ENCODE measurements at places on chromosomes 7 and 10.
A peak's percentile ranks its signal among the peaks of the same experiment; 100 is the strongest.

DNA sequence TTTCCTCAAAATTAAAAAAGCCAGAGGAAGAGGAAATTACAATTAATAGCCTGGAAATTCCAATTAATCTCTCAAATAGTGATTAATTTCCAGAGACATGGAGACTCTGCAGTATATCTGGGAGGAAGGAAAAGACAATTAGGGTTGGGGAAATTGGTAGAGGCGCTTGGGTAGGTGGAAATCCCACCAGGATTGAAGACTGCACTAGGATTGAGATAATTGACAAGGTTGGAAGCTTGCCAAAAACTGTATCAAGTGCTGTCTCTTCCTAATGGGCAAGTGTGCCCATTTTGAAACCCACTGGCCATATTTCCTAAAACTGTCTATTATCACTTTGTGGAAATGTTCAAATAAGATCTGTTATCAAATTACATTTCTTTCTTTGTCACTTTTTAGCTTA, 21.6 kb downstream of the CHN2 start:
- no peak for DNase-seq

GRCh38 chr7:155851892-155852291, 39.6 kb upstream of the SHH start:
- DNase-seq = no peak

GRCh38 chr7:16189026-16189715, 232.2 kb downstream of the CRPPA start:
- DNase-seq = peak; percentile 30

DNA sequence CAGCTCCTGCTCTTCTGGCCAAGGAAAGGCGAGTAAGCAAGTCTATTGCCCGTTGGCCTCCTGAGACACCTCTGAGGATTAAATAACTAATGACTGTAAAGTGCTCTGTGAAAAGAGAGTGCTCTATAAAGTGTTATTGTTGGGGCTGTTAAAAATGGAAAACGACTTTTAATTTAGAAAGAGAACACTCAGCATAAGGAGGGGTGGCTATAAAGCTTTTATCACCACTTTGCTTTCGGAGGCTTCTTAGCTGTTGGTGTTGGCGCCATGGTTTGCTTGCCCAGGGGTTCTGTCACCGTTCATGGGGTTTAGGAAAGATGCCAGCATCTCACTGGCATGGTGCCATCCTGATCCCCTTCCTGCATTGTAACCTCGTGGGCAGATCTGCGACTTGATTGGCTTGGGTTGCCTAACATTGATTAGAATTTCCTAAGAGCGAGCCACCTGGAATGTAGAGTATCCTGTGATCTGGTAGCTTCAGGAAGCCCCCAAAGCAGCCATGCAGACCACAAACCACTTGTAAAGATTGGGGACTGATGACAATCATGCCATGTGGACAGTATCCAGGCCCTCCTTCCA, 509.9 kb downstream of the LRMDA start:
- DNase-seq = no peak

DNA sequence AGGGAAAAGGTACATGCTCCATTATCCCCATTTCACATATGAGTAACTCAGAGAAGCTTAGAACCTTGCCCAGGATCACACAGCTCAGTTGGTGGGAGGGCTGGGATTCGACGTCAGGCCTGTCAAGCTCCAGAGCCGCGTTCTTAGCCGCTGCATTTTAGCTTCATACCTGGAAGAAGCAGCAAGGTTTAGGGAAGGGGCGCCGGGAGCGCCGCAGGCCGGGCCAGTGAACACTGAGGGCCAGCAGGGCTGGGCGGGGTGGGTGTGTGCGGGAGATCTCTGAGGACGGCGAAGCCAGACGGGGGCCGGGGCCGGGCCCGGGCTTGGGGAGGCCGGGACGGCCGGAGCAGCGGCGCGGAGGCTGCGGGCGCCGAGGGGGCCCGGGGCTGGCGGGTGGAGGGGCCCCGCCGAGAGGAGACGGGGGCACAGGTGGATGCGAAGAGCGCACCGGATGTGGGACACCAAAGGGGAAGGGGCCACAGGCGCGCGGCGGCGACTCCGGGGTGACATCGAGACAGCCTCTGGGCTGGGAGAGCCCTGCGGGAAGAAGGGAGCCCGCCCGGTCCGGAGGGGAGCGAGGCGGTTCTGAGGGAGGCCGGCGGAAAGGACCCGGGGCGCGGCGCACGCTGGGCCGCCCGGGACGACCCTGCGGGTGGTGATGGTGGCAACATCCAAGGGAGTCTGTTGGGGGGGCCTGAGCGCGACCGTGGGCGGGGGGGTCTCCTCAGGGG, 498 bp downstream of the NDST2 start:
- DNase-seq = no peak

- DNase-seq = no peak
Observed at GRCh38 chr7:4808026-4808425, 32.6 kb downstream of the AP5Z1 start.

GRCh38 chr10:1661859-1662437, 75.4 kb downstream of the ADARB2 start:
- DNase-seq = no peak

GRCh38 chr7:149473251-149473650, 12.4 kb upstream of the ZNF777 start:
- DNase-seq = no peak

GRCh38 chr10:75435291-75435690, 3.9 kb downstream of the LRMDA start:
- DNase-seq = no peak

- DNase-seq = no peak
Observed at GRCh38 chr10:22657566-22658225, 56.7 kb downstream of the PIP4K2A start.

GRCh38 chr7:135976312-135977006, 700 bp downstream of the MTPN start:
- DNase-seq = no peak

DNA sequence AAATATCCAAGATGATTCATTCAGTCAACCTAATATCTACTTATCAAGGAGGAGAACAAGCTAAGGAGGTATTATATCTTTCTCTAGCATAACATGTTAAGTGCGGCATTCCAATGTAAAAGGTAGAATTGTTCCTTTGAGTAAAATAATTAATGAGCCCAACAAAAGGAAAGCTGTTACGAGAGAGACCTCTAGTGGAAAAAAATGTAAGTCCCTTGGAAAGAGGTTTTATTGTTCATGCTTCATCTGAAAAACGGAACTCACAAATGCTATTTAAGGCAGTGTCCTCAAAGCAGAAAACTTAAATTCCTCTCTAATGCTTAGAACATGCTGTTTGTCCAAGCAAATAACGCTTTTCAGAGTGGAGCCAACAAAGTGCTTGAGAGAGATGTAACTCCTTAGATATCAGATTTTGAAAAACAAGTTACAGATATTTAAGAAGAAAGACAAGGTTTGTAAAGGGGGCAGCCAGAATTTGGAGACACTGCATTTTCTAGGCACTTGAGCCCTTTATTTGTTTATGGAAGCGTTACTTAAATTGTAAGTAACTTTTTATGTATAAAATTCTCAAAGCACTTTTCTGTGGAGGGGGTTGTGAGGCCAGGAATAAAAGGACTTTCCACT, 119.9 kb downstream of the TFEC start:
- peak; percentile 3 for DNase-seq

DNA sequence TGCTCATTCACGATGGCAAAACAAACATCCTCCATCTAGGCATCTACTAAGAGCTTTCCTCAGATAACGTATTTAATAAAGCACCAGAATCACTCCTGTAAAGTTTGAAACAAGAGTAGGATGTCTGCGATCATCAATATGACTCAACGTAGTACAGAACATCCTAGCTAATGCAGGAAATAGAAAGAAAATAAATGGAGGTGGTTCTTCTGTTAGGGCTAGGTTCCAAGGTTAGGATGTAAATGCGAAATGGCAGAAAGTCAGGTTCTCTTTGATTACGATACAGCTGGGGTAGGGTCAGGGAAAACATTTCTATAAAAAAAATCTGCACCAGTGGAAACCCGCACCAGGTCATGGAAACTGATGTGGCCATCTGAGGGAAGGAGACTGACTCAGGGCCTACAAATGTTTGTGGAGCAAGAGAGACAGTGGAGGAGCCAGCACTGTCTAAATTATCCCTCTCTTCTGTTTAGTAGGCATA, 29.1 kb downstream of the CCDC6 start:
- no peak for DNase-seq

- no peak for DNase-seq
Observed at GRCh38 chr10:77471069-77471536, 166.5 kb downstream of the KCNMA1 start.

DNA sequence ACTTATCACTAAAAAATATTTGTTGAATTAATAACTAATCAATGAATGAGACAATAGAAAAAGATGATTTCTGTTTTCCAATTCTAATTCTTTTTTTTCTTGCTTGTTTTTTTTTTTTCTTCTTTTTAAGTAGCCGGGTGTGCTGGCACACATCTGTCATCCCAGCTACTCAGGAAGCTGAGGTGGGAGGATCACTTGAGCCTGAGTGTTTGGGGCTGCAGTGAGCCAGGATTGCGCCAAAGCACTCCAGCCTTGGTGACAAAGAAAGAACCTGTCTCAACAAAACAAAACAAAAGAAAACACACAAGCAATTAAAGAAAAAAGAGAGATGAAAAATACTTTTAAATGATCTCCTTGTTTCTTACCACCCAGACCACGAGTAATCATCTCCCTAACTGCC, 1109.3 kb downstream of the REEP3 start:
- DNase-seq = no peak

DNA sequence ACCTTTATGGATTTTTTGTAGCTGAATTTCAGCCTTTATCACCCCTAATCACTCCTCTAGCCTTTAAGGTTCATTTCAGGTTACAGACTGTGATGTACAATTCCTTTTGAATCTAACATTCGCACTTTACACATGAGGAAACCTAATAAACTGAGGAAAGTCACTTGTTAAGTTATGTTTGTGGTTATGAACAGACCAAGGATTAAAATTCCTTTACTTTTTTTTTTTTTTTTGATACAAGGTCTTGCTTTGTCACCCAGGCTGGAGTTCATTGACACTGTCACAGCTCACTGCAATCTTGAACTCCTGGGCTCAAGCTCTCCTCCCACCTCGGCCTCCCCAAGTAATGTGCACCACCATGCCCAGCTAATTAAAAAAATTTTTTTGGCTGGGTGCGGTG, 3.6 kb downstream of the MCU start:
- no peak for DNase-seq

GRCh38 chr10:123390874-123391273, 236.7 kb downstream of the BUB3 start:
- no peak for DNase-seq

DNA sequence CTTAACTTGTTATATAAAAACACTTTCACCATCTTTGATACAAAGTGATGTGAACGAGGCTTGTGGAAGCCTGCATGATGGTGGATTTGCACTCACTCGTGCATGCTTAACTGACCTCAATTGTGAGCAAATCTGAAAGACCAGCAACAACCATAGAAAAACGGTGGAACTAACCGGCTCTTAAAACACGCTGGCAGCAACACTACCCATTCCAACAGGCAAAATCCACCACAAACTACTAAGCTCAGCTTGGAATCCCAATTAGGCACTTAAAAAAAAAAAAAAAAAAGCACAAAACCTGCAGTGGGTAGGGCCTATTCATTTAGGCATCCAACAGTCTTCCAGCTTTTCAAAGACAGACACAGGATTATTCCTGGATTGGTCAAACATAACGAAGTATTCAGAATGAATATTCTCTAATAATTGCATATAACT, 1.8 kb downstream of the GDI2 start:
- DNase-seq = no peak

GRCh38 chr7:64849250-64849923, 53.7 kb upstream of the ZNF273 start:
- no peak for DNase-seq

DNA sequence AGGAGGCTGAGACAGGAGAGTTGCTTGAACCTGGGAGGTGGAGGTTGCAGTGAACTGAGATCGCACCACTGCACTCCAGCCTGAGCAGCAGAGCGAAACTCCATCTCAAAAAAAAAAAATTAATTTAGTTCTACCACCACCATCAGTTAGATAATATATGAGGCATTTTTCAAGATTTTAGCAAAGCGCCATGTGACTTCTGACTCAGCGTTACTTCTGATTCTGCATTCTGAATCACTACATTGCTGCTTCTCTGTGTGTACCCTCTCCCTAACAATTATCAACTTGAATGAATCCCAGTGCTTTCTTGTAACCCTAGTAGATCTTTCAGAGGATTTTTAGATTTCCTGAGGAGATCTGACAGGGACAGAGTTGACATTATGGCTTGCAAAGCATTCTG, 176.8 kb upstream of the SORCS1 start:
- no peak for DNase-seq

GRCh38 chr7:158613481-158613880, 25.9 kb upstream of the PTPRN2 start:
- no peak for DNase-seq

DNA sequence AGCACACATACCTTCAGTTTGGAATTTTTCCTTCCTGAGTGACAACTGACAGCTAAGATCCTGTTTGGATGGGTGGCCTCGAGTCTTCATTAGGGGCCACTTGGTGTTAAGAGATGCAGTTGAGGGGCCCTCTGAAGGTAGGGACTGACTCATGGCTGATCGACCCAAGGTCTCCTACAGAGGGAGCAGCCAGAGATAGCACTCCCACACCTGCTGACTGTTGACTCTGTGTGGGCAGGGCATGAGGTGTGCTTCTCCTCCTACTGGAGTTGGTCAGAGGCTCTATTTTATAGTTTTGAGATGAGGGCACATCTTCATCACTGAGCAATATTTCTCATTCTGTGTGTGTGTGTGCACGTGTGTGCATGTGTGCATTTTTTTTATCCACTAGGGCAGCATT, 378.8 kb upstream of the PODXL start:
- DNase-seq = no peak

DNA sequence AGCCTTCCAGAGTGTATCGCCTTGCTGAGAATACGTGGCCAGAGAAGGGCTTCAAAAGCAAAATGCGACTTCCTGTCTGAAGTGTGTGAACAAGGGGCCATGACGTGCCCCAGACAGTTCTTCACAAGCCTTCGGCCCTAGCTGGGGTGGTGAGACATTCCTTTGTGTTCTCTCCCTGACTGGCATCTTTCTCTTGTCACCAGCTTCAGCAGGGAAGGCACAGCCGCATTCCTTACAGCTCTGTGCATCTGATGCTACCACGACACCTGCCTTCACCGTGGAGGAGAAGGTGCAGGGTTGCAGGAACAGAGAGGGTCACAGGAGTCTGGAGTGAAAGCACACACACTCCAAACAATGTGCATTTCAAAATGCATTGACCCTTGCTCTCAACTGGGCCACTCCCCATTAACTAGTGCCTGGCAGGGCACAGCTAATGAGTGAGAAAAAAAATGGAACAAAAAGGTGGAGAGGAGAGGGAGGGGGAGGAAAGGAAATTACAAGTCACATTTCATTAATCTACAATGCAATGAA, 93.4 kb downstream of the GPR26 start:
- no peak for DNase-seq

GRCh38 chr7:150335108-150335773, 6.2 kb downstream of the RARRES2 start:
- DNase-seq = no peak

Measured in GM04504 (cell line).